ENCODE measurements at places on chromosomes 13 and 19. TPM values are rescaled to one million over a fixed set of nuclear protein-coding genes. Genes with fewer than 3 reads are reported as not detected.

GRCh38 chr19:596263-596655, 6.6 kb downstream of the HCN2 start:
- DNase-seq = no peak

GRCh38 chr19:17718947-17719711, at the start of gene MAP1S:
TSS of gene MAP1S (plus strand) at chr19:17719480. CDS start at chr19:17719503, 23 bp downstream.
- DNase-seq = no peak

- DNase-seq = peak; percentile 70
Observed at GRCh38 chr19:4829001-4829712, 2.4 kb downstream of the TICAM1 start.

GRCh38 chr13:60227158-60227557, 63.4 kb upstream of the DIAPH3 start:
- DNase-seq = no peak

DNA sequence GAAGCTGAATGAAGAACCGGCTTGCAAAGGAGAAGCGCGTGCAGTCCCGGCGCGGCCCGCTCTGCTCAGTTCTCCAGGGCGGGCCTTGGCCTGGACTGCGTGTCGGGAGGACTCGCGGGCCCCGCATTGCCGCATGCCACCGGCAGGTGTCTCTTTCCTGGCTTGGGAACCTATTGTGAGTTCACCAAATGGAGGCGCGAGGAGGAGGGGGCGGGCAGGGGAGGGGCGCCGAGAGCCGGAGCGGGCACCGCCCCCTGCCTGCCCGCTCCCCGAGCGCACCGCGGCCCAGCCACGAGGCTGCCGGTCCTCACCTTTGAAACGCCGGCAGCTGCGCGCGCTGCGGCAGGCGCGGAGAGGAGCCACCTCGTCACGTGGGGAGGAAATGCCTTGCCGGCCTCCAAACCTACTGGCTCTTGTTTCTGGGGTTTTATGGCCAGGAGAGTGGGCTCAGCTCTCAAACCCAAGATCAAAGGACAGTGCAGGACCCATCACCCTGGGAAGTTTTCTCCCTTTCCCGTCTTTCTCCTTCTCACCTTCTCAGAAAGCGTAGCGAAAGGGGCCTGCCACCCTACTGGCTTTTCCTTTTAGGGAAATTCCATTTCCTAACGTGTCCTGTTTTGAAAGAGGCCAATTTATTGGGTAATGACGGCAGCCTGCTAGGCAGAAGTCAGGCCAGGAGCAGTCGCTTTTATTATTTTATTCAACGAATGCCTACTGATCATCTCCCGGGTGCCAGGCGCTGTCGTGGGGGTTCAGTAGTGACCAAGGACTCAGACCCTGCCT, 13.8 kb upstream of the UBE2L5 start:
- peak; percentile 93 for DNase-seq

- DNase-seq = no peak
Observed at GRCh38 chr13:80145171-80145690, 195.7 kb downstream of the SPRY2 start.

DNA sequence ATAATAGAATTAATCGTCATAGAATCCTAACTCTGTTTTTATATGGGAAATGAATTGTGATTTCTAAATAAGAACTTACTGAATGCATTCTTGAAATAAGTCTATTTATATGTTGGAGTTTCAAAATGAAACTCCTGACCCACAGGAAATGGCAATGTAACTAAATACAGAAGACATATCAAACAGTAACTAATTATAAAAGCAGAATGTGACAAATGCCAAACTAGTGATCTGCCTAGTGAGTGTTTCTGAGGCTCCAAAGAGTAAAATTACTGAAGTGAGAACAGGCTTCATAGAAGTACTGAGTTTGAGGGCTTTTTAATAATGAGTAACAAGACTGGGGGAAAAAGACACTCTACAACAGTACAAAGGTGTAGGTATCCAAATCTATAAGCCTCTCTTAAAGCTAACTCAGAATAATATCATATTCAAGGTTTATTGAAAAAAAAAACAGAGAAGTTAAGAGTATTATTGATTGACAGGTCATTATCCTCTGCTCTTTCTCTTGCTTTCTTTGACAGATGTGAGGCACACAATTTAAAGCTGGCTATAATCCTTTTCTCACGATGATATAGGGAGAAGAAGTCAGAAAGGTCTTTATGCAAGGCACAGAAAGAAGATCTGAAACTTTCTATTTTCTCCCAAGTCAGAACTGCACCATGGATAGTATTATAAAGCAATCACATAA, 17.4 kb upstream of the ATXN8OS start:
- no peak for DNase-seq

DNA sequence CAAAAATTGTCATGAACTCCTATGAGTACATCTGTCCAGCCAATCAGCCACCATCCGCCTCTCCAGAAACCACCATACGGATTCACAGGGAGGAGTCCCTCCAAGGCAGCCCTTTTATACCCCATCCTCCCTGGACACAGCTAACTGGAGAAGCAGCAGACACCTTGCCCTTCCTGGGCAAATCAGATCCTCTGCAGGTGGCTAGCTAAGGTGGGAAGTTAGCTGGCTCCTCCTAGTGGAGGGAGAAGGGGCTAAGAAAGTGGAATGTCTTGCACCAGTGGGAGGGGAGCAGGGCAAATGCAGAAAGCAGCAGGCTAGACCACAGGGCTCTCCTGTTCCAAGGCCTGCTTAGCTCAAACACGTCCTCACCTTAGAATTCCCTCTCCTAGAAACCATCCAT, 46.2 kb upstream of the UQCRFS1 start:
- DNase-seq = no peak

The C19orf67 gene
- 0.10 TPM for polyA plus RNA-seq

The YJEFN3 gene
- polyA plus RNA-seq = 9.5 TPM

Data from large intestine (tissue), 12 donors.